Retinal pigment epithelial cell (primary cell): ENCODE measurements at places on chromosomes 16 and 17.

- no peak for DNase-seq
Observed at GRCh38 chr17:50763716-50764475, 3.4 kb downstream of the ANKRD40CL start.

- DNase-seq, result no peak
Observed at GRCh38 chr16:50300942-50301625, 34.7 kb downstream of the ADCY7 start.

- DNase-seq, result no peak
Observed at GRCh38 chr17:12737740-12738469, 51.4 kb upstream of the ARHGAP44 start.

DNA sequence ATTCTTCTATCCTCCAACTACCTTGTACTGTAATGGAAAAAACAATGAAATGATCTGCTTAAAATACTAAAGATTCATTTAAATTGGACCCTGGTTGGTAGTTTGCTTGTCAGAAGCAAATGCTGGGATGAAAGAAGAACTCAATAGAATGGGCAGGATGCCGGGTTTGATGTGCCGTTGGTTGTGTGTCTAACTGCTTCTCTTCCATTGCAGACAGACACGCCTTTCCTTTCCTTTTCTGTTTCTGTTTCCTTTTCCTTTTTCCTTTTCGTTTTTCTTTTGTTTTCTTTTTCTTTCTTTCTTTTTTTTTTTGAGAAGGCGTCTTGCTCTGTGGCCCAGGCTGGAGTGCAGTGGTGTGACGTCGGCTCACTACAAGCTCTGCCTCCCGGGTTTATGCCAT, 64.6 kb downstream of the PLCG2 start:
- DNase-seq, result no peak

DNA sequence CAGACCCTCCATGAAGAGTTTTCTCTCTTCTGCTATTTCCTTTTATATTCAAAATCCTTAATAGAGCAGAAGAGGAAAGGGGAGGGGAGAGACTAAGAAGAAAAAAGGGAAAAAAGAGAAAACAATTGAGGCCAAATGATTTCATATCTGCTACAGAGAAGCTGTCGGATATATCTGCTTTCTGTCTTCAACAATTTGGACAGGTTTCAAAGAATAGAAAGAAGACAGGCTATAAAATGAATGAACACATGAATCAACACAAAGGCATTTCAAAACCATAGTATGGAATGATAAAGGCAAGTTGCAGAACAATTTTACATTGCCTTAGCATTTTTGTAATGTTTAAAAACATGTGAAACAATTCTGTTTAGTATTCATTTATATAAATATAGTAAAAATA, 4.7 kb upstream of the CMTR2 start:
- no peak for DNase-seq

- DNase-seq, result no peak
Observed at GRCh38 chr17:2615882-2616281, 22.4 kb downstream of the PAFAH1B1 start.

- no peak for DNase-seq
Observed at GRCh38 chr17:51376739-51377138, 116.4 kb downstream of the UTP18 start.

GRCh38 chr17:34291721-34292348, 6.3 kb downstream of the CCL11 start:
- no peak for DNase-seq

GRCh38 chr16:82133798-82134197, 36.2 kb downstream of the MPHOSPH6 start:
- DNase-seq, result no peak
